ENCODE measurements at places on chromosomes 11 and 22.

- H3K4me3 ChIP-seq = no peak overlapping the region
- no peak for DNase-seq
- peaks cover 9% of the 10 kb centered on the region for H3K4me1 ChIP-seq
- H3K27me3 ChIP-seq = no peaks in the 10 kb centered on the region
Measured at GRCh38 chr11:111699579-111700156, 66.5 kb downstream of the PPP2R1B start.

DNA sequence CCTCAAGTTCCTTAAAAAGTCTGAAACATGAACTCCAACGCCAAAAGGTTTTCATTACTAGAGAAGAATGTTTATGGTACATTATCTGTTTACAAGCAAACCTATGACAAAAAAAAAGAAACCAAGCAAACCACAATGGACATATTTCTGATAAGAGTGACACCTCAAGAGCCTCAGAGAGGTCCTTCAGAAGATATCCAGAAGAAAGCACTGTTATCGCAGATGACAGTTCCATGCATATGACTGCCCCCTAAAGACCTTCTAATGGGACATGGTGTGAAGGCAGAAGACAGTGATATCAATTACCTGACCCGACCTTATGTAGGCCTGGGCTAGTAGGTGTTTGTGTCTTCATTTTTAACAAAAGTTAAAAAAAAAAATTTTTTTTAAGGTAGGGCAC, 3.1 kb downstream of the HDHD5 start:
- no peak overlapping the region for H3K27ac ChIP-seq
- DNase-seq = no peak
- no peaks in the 10 kb centered on the region for H3K27me3 ChIP-seq
- H3K4me3 ChIP-seq = peak overlapping the region; percentile 65
- peaks cover 45% of the 10 kb centered on the region for H3K4me1 ChIP-seq

DNA sequence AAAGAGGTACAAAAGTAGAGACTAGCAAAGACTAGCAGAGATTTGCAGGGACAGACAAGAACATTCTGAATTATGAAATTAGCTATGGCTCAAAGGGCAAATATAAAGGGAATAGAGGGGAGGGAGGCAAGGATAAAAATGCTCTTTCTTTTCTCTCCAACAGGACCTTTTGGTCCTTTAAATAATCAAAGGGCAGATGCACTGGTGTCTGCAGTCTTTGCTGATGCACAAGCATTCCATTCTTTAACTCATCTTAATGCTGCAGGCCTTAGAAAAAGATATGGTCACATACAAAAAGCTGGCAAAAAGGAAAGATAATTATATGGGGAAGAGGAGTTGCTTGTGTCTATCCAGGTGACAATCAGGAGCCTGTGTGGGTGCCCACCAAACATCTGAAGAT, 53.6 kb upstream of the SC5D start:
- H3K27me3 ChIP-seq = peaks cover 34% of the 10 kb centered on the region
- H3K4me3 ChIP-seq = no peak overlapping the region
- DNase-seq = no peak

DNA sequence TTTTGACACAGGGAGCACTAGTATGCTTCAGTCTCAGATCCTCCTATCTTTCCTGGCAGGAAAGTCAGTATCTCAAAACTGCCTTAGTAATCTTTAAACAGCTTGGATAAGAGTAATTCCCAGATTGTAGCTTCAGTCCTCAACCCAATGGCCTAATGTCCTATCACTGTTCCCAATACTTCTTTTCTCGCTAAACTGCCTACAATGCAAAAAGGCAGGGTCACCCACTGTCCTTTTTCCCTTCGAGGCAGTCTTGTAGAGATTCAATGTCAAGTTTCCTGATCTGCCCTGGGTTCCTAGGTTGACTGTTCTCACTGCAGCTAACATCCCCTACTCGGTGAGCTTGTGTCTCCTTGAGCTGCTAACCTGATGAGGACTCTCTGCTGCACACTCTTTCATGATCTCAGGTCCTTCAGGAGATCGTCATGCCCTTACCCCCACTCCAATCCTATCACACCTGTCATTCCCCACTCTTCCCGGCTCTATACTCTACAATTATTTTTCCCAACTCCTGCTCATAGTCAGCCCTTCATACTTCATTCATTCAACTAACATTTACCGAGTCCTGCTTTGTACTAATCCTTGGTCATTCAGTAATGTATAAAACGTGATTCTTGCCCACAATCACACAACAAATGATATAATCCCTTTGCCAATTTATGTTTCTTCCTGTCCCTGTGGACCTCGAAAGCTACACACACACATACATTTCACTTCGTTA, 904 bp downstream of the C2CD3 start:
- H3K4me1 ChIP-seq = peaks cover 4% of the 10 kb centered on the region
- H3K4me3 ChIP-seq = no peak overlapping the region
- no peak for DNase-seq
- peaks cover 12% of the 10 kb centered on the region for H3K36me3 ChIP-seq
- H3K27me3 ChIP-seq = no peaks in the 10 kb centered on the region
- no peak overlapping the region for H3K27ac ChIP-seq

DNA sequence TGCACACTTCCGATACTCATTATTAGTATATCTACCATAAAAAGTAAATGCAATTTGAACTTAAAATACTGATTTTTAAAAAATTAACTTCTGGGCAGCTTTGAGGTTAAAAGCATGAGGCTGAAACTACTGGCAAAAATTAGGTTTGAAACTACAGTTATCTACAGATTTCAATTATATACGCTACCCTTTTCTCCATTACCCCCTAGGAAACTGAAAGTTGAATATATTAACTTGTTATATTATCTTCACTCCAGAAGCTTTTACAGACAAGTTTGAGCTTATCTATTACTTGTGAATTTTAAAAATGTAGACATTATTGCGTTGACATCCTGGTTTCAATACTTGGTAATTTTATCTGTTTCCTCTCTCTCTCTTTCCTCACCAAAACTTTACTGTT, 96.7 kb upstream of the DDI1 start:
- H3K4me3 ChIP-seq = no peak overlapping the region
- H3K4me1 ChIP-seq = no peaks in the 10 kb centered on the region
- no peak overlapping the region for H3K27ac ChIP-seq
- H3K27me3 ChIP-seq = no peaks in the 10 kb centered on the region
- H3K36me3 ChIP-seq = no peaks in the 10 kb centered on the region

DNA sequence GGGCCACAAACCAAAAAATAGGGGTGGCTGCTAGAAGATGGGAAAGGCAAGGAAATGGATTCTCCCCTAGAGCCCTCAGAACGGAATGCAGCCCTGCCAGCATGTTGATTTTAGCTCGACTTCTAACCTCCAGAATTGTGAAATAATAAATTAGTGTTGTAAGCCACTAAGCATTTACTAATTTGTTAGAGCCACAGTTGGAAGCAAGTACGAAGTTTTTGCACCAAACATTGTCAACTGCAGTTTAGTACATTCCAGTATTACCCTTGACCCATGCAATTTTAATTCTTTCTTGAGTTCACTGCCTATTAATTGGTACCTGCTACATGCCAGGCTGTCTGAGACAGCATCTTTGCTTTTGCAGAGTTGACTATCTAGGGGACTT, 32.2 kb downstream of the PARVA start:
- H3K4me1 ChIP-seq = no peaks in the 10 kb centered on the region
- no peaks in the 10 kb centered on the region for H3K36me3 ChIP-seq
- no peak overlapping the region for H3K4me3 ChIP-seq
- peaks cover 18% of the 10 kb centered on the region for H3K27me3 ChIP-seq
- H3K27ac ChIP-seq = no peak overlapping the region
- DNase-seq = no peak

DNA sequence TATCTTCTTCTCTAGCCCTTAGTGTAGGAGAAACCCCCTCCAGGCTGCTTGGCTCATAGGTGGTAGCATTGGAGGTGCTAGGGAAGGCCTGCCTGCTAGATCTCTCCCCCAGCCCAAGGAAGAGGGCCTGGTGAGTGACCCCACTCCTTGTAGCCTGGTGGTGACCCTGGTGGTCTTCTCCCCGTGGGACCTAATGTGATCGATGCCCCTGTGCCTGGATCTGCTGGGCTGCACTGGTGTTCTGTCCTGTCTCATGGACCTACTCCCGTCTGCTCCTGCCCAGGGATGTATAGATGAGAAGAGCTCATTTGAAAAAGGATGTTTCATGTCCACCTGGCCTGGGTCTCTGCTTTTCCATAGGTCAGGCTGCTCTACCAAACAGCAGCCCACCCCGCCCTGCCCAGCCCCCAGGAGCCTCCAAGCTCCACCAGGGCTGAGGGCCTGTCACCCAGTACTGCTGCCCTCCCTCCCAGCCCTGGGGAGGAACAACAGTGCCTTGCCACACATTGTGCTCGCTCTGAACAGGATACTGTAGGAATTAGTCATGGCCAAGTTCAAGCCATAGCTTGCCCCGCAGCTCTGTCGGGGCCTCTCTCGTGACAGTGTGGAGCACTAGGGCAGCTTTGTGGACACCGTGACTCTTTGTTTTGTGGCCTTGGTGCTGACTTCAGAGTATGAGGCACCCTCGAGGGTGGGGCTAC, 19.7 kb downstream of the SLC37A2 start:
- H3K4me1 ChIP-seq = no peaks in the 10 kb centered on the region
- DNase-seq = no peak
- no peak overlapping the region for H3K27ac ChIP-seq
- peaks cover 9% of the 10 kb centered on the region for H3K36me3 ChIP-seq
- H3K4me3 ChIP-seq = peak overlapping the region; percentile 25
- no peaks in the 10 kb centered on the region for H3K27me3 ChIP-seq

DNA sequence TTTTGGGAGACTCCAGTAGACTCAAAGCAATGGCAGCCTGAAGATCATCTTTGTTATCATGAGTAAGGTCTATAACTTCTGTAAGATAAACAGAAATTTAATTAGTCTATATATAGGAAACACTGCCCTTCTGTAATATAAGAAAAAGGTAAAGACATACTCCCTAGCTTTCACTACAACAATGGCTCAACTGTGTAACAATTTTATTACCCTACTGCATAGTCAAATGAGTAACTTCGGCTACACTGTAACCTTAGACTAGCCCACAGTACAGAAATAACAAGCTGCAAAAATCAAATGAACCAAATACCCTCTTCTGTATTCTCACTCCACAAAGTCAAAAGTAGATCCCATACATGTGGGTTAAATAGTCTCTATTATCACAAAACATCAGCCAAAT, 33.7 kb downstream of the USP28 start:
- no peaks in the 10 kb centered on the region for H3K27me3 ChIP-seq
- H3K4me1 ChIP-seq = peaks cover 31% of the 10 kb centered on the region
- H3K36me3 ChIP-seq = peaks cover 14% of the 10 kb centered on the region
- no peak for DNase-seq
